Renal cortex interstitium (tissue), 15 donors: ENCODE measurements at places on chromosomes 1 and 21. TPM values are rescaled to one million over a fixed set of nuclear protein-coding genes. Genes with fewer than 3 reads are reported as not detected.

DNA sequence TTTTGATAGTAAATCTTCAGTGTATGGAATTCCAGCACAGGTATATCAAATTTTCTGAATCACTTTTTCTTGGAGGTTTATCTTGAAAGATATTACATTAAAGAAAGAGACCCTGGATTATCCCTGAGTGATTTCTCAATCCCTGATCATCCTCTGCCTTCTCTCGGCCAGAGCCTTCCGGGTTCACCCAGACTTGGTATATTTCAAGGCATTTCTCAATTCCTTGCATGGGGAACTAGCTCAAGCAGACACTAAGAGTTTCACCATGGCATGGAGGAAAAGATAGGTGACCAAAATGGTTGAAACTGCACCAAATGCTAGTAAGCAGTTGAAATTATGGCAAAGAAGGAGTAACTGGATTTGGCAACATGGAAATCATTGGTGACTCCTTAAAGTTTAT lies 5.7 kb downstream of the VAMP4 start:
- no peak for DNase-seq

DNA sequence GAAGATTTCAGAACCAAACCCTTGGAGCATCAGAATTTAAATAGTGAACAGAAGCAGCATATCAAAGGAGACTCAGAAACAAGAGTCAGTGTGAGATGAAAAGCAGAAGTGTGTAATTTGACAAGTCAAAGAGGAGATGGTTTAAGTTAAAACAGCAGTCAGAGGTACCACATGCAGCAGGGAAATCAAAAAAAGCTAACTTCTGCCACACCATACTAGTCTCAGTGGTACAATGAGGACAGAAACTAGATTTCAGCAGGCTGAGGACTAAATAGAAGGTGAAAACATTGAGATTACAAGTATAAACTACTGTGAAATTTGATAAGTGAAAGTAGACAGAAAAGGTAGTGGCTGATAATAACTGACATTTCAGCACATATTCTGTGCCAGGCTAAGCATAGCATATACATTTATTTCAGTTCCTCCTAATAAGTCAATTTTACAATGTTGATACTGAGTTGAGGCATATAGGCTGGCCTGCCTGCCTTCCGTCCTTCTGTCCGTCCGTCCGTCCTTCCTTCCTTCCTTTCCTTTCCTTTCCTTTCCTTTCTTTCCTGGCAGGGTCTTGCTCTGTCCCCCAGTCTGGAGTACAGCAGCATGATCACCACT lies 12.6 kb downstream of the SUCO start:
- DNase-seq: no peak

Gene ECM1
- polyA plus RNA-seq: 14.4 TPM

GRCh38 chr21:22885614-22886013 lies 1887.4 kb downstream of the NCAM2 start:
- no peak for DNase-seq

Gene NBPF8
- polyA plus RNA-seq: 17.2 TPM

DNA sequence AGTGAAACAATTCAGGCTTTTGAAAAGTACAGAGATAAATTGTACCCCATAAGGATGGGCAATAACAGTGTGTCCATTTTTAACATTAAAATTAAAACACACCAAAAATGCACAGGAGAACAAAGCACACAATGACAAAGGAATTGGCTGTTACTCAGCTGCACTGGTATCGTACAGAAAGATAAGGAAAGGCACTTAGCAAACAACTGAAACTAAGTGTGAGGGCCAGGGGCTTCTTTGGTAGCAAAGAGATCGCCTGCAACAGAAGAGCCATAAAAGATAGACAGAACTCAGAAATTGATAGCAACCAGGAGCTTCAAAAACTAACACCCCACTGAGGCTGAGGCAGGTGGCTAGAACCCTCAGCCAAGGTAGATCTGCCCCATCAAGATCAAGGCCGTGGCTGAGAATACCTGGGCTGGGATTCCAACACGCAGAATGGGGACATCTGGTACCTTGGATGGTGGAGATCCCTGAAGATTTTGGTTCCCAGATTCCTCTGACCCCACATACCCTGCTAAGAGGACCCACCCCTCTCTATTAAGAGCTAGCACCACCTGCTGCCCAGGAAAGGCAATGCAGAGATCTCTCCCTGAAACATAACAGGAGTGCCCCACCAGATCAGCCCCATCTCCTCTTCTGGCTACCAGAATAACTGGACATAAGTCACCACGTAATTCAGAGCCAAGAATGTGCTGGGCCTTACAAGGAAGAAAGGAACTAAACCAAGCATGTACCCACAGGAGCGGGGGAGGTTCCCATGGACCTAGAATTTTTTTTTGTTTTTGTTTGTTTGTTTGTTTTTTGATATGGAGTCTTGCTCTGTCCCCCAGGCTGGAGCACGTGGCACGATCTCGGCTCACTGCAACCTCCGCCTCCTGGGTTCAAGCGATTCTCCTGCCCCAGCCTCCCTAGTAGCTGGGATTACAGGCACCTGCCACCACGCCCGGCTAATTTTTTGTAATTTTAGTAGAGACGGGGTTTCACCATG lies 16.2 kb downstream of the PLEKHO1 start:
- no peak for DNase-seq

GRCh38 chr1:181101581-181102226 lies 13.2 kb downstream of the IER5 start:
- DNase-seq: no peak

GRCh38 chr1:206005778-206006180 lies 2.6 kb upstream of the RAB7B start:
- no peak for DNase-seq

DNA sequence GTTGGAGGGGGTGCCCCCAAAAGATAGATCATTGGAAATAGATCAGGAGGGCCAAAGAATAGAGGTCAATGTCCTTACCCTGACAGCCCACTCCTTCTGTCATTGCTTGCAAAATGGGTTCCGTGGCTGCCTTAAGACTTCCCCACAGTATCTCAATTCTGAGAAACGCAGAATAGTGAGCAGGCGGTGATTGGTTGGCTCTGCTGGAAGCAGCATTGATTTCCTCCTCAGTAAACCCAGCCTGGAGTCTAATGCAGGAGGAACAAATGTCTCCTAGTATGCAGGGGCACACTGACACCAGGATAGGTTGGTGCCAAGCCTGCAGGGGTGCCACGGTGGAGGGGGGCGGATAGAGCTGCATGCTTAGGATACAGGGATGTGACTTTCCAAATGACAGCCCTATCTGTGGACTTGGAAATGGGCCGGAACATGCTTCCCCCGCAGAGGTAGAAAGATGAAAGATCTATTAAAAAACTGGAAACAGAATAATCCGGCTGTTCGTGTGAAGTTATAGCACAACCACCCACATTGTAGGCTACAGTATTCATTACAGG lies 76.9 kb downstream of the BRINP2 start:
- DNase-seq: no peak

Gene ZNF683
- polyA plus RNA-seq: not detected

DNA sequence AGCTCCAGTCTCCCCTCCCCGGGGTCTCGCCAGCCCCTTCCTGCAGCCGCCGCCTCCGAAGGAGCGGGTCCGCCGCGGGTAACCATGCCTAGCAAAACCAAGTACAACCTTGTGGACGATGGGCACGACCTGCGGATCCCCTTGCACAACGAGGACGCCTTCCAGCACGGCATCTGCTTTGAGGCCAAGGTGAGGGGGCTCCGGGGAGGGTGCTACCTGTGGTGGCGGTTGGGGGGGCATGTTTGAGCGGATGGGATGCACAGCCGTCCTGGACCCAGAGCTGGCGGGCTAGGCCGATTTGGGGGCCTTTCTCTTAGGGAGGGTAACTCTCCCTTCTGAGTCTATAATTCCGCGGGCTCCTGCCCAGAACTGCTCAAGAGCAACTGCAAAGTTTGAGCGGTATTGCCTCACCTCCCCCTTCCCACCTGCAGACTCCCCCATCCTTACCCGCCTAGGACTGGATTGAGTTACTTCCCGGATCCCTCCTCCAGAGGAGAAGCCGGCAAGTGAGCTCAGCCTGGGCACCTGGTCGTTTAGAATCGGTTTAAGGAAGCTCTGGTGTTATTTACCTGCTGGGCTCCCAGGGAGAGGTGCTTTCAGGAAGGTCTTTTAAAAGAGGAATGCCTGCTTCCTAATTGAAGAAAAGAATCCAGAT lies 730 bp downstream of the NOS1AP start:
- no peak for DNase-seq

Gene MATN1
- 0.36 TPM for polyA plus RNA-seq

GRCh38 chr1:109160071-109160840 lies 46.3 kb downstream of the ELAPOR1 start:
- DNase-seq: no peak

Gene CD247
- polyA plus RNA-seq: 0.36 TPM

DNA sequence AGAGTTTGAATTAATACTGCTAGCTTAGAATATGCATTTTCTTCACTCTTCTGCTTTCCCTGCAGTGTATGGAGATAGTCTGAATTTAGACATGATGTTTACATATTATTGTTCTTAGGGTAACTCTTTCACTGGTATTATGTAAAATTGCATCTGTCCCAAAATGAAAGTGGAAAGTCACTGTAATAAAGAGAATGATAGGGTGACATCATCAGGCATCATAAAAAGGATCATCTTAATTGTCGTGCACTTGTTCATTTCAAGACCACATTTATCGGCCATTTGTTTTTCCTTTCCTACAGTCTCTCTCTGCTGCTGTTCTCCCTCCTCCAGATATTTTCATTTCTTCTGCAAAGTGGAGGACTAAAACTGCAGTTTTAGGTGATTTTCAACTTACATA lies 61.9 kb upstream of the ZNF281 start:
- no peak for DNase-seq

Gene KRTAP10-4
- polyA plus RNA-seq: not detected

GRCh38 chr1:159938905-159939677 lies 6.3 kb downstream of the IGSF9 start:
- no peak for DNase-seq

Gene SLC6A17
- 0.76 TPM for polyA plus RNA-seq

DNA sequence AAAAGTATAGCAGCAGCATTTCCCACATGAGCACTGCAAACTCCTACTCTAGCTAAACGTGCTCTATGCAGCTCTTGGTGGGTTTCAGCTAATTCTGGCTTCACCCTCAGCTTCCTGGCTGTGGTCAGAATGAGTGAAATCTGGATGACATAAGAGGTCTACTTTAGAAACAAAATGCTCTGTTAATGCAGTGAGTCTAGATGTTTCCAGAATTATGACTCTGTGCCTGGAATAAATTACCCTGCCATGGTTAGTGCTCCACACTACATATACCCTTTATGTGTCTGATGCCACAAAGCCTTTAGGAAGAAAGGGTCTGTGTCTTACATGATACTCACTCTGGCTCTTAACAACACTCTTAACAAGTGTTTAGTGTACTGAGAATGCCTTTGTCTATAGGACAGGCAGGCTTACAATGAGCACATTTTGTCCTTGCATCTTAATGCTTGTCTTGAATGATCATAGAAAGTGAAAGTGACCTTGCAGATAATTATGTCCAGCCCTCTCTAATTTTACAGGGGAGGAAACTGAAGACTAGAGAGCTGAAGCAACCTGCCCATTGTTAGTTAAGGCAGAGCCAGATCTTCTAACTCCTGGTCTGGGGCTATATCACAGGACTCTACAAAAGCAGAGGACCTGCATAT lies 9.2 kb downstream of the S100A10 start:
- DNase-seq: no peak

Gene C8B
- polyA plus RNA-seq: not detected

- no peak for DNase-seq
Observed at GRCh38 chr1:87765681-87766070, 437.0 kb downstream of the LMO4 start.

DNA sequence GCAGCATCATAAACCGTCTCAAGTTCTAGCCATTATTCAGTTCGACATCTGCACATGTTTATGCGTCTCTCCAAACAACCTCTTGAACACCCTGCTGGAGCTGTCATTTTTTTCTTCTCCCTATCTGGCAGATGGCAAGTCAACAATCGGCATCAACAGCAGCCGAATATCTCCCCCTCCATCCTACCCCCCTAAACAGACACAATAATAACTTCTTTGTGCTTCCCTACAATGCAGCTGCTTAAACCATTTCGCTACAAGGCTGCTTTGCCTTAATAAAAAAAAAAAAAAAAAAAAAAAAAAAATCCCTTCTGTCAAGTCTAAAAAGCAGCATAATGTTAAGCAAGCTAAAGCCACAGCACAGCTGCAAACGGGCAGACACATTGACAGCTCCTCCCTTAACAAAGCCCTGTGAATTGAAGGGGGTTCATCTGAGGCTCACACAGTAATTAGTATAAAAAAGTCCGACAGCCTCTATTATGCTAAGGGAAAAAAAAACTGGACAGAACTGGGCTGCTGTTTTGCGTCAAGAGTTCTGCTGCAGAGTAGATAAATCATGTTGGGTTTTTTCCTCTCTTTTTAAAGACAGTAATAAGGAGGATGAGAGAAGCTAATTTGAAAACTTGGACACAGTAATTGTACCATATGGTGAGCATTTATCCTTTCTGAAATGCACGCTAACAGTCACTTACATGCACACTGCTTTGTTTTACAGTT lies 136.4 kb downstream of the AKT3 start:
- DNase-seq: peak; percentile 50

Gene ANKRD34A
- 0.42 TPM for polyA plus RNA-seq

DNA sequence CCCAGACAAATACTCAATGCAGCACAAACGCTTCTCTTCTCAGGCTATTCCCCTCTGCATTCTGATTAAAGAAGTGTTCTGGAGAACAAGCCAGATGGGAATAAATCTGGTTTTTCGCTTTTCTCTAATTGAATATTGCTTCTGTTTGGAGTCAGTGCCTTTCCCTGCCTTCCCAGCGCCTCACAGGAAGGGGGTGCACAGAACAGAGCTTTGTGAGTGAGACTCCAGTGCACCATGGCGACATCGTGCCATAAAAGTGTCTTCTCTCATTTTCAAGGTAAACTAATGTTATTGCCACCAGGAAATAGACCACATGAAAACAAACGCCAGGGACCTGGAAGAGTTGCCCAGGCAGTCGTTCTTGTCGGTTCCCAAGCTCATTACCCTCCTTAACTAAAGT lies 43.6 kb upstream of the SLC45A1 start:
- no peak for DNase-seq

Gene CRNN
- polyA plus RNA-seq: not detected

GRCh38 chr1:219433496-219434131 lies 179.3 kb downstream of the ZC3H11B start:
- DNase-seq: no peak

Gene MAP3K21
- 33.0 TPM for polyA plus RNA-seq

Gene WNT4
- polyA plus RNA-seq: 8.1 TPM
